ENCODE measurements at places on chromosomes 6 and 20. TPM values are rescaled to one million over a fixed set of nuclear protein-coding genes. Genes with fewer than 3 reads are reported as not detected.

- peak; percentile 93 for DNase-seq
Measured at GRCh38 chr20:36235892-36236785, at the start of gene AAR2. AAR2 (plus strand) TSS chr20:36236478; CDS start chr20:36239869, 3,391 bp downstream.

DNA sequence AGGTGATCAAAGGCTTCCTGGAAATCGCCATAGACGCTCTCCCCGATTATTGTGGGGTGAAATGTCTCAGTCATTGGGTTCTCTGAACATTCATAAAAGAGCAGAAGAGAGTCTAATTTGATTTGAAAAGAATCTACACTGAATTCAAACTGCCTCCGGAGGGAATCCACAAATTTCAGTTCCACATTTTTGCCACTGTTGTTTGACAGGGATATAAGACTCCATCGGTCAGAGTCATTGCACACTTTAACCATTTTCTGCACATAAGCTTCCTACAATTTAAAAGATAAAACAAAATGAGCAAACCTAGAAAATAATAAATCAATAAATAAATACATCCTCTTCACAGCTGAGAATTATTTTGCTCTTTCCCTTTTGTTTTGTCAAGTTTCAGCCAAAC is 2.3 kb downstream of the TENT5A start:
- no peak for DNase-seq

- DNase-seq, result no peak
Measured at GRCh38 chr20:33675136-33675959, 1.1 kb upstream of the NECAB3 start.

GRCh38 chr20:3704087-3704486 is 8.3 kb downstream of the SIGLEC1 start:
- no peak for DNase-seq

- DNase-seq, result no peak
Measured at GRCh38 chr6:153340568-153340967, 209.5 kb upstream of the RGS17 start.

GRCh38 chr6:81925201-81925600 is 172.7 kb upstream of the TENT5A start:
- DNase-seq, result no peak

- no peak for DNase-seq
Measured at GRCh38 chr20:44799691-44800090, 10.7 kb downstream of the RIMS4 start.

WFDC8 gene
- total RNA-seq, result not detected

DNA sequence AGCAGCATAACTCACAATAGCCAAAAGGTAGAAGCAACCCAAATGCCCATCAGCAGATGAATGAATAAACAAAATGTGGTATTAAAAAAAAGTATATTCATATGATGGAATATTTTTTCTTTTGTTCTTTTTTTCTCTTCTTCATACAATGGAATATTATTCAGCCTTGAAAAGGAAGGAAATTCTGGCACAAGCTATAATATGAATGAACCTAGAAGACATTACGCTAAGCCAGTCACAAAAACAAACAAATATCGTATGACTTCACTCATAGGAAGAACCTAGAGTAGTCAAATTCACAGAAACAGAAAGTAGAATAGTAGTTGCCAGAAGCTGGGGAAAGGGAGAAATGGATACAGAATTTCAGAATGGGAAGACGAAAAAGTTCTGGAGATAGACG is 63.7 kb downstream of the RBL1 start:
- DNase-seq, result no peak

DNA sequence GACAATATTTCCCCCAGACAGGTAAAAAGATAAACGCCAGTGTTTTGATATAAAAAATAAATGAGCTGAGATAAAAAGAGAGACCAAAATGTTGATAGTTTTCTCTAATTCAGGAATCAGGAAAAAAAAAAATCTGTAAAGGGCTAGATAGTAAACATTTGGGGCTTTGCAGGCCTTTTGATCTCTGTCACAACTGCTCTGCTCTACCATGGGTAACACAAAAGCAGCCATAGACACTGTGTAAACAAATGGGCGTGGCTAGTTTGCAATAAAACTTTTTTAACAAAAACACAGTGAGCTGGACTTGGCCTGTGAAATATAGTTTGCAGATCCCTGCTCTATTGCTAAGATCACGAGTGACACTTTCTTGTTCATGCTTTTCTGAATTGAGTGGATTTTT is 219.1 kb upstream of the STXBP5 start:
- DNase-seq, result no peak

POM121L2 gene
- not detected for total RNA-seq

DNA sequence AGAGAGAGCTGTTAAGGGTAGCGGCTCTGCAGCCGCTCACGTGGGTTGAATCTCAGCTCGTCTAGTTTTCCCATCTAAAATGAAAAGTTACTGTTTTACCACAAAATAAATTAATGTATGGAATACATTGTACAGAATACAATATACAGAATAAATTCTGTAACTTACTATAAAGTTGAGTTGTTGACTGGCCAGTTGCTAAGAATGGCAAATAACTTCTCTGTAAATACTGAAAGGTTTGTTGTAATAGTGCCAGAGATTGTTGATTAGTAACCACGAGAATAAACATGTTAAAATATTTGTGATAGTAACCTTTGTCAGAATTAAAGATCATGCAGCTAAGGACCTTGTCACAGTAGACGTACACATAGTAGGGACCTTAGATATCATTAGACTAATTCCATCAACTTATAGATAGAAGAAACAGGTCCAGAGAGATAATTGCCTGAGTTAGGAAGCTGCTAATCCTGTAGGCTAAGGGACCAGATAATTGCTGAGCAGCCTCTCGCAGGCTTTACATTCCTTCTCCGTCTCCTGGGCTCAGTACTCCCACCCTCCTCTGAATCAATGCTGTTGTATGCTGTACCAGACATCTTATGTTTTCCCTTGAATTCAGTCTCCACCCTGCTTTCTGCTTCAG is 544 bp upstream of the NRM start:
- DNase-seq, result no peak

NNAT gene
- 0.65 TPM for total RNA-seq

GCNT2 gene
- total RNA-seq, result 1.9 TPM

TGM2 gene
- total RNA-seq, result 442 TPM

Data from posterior vena cava (tissue), 2 donors.